ENCODE measurements at places on chromosomes 2 and 18. TPM values are rescaled to one million over a fixed set of nuclear protein-coding genes. Genes with fewer than 3 reads are reported as not detected.
A peak's percentile ranks its signal among the peaks of the same experiment; 100 is the strongest.

DNA sequence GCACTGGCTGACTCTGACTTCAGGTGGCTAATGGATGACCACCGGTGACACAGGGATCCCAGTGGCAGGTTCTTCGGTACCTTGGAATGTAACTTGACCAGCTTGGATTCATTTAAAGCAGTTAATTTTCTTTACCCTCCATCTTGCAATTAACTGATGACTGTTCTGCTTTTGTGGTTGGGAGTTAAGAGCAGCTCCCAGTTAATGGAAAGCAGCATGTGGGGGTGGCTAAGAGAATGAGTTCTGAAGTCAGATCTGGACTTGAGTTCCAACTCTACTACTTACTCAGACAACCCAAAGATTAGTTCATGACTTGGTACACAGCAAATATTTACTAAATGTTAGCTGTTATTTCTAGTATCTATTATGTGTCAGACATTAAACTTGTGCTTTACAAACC lies 58.5 kb downstream of the FAM228A start:
- DNase-seq, result no peak

- DNase-seq, result no peak
Measured at GRCh38 chr2:106292627-106293026, 98.5 kb upstream of the UXS1 start.

DNA sequence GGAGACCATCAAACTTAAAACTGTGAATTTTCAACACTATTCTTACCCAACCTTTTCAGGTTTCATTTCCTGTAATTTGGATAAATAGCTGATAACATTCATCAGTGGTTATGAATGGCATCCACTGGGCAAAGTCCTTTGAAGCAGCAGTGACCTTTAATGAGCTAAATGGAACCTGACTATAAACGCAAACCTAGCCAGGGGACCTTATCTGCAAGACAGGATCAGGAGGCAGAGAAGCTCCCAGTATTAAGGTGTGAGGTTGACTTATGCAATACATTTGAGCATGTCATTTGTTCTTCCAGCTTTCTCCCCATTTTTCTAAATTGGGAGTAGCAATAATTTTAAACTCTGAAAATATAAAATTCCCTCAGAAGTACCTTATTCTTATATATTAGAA lies 38.4 kb downstream of the CREG2 start:
- DNase-seq, result no peak

DNA sequence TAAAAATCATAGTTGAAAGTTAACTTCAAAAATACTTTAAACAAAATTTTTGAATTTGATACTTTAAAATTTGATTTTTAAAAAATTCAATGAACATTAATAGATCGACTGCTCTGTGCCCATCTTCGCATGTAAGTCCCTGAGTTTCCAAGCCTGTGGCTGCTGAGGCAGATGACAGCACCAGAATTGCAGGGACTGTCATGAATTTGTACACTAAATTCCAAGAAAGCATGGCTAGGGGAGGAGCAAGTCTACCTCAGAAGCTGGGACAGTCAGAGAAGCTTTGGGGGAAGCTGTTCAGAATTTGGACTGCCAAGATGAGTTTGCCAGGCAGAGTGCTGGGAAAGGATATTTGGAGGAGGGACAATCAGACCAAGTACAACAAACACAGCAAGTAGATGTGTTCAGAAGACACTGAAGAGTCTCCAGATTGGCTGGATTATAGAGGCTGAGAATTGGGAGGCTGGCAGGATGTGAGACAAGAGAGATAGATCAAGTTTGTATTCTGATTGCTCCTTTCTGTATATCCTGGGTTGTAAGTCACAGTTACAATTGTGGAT lies 79.0 kb downstream of the ASXL3 start:
- DNase-seq, result no peak

DNA sequence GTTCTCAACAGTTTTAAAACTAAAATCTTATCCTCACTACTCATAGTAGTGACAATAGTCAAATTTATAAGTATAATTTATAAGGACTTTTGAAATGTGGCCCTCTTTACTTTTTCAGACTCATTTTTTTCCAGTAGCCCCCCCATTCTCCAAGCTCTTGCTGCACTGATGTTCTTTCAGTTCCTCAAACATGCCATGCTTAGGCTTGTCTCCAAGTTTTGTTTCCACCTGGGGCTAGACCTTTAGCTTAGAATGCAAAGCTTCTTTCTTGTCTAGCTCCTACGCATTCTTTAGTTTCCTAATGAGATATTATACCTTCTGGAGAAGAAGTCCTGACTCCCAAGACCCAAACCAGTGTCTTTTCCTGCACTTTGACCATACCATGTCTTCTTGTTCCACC lies 222.6 kb downstream of the NOL4 start:
- DNase-seq, result no peak

- no peak for DNase-seq
Measured at GRCh38 chr2:21328177-21328576, 204.4 kb downstream of the TDRD15 start.

- no peak for DNase-seq
Measured at GRCh38 chr18:41939326-41939725, 15.7 kb upstream of the PIK3C3 start.

- no peak for DNase-seq
Measured at GRCh38 chr2:189312643-189313042, 128.6 kb upstream of the WDR75 start.

DNA sequence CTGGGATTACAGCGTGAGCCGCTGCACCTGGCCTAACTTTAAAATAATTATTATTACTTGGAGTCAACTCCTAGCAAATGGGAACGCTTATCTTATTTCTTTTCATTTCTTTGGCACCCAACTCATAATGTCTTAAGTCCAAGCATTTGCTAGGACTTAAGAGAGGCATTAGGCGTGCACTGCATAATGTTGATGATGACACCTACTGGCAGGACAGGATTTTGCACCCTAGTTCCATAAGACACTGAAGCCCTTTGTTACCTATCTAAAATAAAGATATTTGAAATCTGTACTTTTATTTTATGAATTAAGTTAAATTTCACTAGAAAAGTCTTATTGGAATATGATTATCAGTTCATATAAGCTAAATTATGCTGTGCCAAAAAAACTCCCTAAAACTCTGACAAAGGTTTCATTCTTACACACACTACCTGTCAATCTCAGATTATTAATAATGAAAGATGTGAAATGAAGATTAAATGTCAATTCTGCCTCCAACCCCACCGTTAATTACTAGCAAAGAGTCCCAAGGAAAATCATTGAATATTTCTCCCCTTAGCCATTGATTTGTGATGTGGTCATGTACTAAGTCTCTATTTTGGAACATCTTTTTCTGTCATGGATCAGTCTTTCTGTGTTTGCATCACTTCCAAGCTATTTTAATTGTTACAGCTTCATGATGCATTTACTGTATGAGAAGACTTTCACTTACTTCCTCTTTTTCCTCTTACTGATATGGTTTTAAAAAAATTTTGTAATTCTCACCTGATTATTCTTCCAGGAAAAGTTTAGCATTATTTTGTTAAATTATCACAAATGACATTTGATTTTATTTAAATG lies 12.7 kb upstream of the CDH2 start:
- DNase-seq, result no peak

GRCh38 chr2:238954841-238955591 lies 107.1 kb downstream of the TWIST2 start:
- no peak for DNase-seq

DNA sequence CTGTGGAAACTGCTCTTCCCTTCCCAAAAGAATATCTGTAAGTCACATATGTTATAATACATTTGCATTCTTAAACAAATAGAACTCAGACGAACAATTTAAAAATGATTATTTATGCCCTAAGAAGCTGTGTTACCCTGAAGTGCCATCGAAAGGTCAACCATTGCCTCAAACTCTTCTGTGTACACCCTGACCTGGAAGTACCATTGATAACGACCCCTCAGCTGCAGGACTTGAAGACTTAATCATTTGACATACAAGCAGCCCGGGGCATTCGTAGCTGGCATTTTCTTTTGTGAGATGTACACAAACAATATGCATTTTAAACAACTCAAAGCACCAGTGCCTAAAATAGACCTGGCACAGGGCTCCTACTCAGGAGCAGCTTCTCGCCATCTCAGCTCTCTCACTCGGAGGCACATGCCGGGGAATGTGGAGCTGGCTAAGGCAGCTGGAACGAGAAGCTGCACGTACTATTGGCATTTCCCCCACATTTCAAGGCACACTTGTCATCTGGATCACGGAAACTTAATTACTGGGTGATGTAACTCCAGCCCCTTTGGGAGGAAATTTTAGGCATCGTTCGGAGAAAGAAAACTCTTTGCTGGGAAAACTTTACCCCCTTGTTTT lies 170.0 kb upstream of the GALNT5 start:
- no peak for DNase-seq

- peak; percentile 73 for DNase-seq
Measured at GRCh38 chr2:240586919-240587800, 626 bp downstream of the CAPN10 start.

- peak; percentile 43 for DNase-seq
Measured at GRCh38 chr2:238922435-238922834, 74.5 kb downstream of the TWIST2 start.

- DNase-seq, result no peak
Measured at GRCh38 chr2:23691106-23691470, 235.8 kb downstream of the ATAD2B start.

GRCh38 chr2:15701341-15701907 lies 109.8 kb downstream of the DDX1 start:
- no peak for DNase-seq

- DNase-seq, result no peak
Measured at GRCh38 chr2:96463119-96463518, 42.0 kb downstream of the NEURL3 start.

INO80D gene
- 1.7 TPM for polyA plus RNA-seq

MOCOS gene
- polyA plus RNA-seq, result 1.1 TPM

- DNase-seq, result no peak
Measured at GRCh38 chr2:208090420-208090819, 33.9 kb downstream of the CRYGD start.

HTRA2 gene
- polyA plus RNA-seq, result 44.2 TPM

- no peak for DNase-seq
Measured at GRCh38 chr2:132477436-132477835, 60.8 kb downstream of the GPR39 start.

DNA sequence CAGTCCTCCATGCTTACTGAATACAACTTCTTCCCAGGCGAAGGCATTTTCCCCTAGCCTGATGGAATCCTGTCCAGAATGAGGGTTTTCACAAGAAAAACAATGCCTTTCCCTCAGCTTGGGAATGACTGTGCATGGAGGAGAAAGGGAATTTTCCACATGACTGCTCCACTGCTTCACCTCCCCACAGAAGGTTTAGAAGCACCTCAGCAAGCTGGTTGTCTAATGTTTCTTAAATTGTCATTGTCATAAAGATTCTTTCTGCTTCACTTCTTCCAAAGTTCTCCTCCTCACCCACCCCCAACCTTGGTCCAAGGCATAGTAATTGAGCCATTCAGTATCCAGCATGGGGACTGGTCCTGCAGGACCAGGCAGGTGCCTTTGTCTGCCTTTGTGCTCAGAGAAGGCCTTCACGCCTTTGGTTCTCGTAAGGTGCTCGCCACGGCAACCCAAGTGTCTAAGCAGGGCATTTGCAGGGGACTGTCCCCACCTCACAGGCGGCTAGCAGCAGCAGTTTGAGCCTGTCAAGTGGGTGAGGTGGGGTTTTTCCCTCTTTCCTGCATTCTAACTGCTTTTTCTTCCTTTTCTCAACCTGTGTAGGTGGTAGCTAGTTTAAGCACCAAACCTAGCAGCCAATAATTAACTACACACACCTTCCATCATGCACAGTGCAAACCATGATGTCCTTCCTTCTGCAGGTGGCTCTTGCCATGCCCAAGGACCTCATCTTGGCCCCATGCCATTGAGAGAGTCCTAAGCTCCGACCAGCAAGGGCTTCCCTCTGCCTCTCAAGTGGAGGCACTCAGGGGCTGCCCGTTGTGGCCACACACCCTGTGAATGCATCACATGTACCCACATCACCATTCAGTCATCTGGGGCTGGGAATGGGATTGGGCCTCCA lies 65.7 kb upstream of the BCL2L11 start:
- DNase-seq, result peak; percentile 80

COLEC11 gene
- polyA plus RNA-seq, result 34.6 TPM

GRCh38 chr18:75130591-75131328 lies 78.2 kb downstream of the PTGR3 start:
- DNase-seq, result peak; percentile 9

RNU2-63P gene
- polyA plus RNA-seq, result not detected

DNA sequence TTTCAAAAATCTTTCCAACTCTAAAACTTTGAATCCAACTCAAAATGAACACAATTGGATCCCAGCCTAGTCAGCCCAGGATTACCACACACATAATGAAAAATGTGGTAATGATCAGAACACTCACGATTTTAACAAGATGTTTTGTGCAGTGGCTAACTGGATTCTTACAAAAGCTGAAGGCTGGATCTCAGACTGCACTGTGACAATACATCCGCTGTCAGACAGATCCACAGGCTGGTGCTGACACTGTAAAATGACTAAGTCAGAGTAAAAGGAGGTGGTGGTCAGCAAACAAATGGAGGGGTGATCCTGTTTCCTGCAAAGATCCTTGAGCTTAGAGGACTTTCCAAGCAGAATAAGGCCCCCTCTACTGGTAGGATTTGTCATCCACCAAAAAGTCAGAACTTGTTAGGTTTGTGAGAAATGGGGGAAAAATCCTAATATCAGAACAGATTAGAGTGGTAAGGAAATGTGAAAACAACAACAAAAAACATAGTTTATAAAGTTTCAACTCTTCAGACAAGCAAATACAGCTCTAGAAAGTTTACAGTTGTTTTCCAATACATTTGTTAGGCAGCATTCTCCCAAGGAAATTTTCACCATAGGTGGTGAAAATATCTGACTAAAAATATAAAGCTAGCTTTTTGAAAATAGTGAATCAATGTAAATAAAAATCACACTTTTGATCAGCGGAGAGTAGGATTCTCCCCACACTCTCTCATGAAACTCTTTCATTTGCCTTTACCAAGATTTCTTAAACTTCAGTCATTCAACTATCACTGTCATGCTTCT lies 211.9 kb downstream of the AGPS start:
- no peak for DNase-seq

GRCh38 chr2:182943339-182943738 lies 76.9 kb upstream of the FRZB start:
- no peak for DNase-seq

MARCO gene
- 0.65 TPM for polyA plus RNA-seq

DNA sequence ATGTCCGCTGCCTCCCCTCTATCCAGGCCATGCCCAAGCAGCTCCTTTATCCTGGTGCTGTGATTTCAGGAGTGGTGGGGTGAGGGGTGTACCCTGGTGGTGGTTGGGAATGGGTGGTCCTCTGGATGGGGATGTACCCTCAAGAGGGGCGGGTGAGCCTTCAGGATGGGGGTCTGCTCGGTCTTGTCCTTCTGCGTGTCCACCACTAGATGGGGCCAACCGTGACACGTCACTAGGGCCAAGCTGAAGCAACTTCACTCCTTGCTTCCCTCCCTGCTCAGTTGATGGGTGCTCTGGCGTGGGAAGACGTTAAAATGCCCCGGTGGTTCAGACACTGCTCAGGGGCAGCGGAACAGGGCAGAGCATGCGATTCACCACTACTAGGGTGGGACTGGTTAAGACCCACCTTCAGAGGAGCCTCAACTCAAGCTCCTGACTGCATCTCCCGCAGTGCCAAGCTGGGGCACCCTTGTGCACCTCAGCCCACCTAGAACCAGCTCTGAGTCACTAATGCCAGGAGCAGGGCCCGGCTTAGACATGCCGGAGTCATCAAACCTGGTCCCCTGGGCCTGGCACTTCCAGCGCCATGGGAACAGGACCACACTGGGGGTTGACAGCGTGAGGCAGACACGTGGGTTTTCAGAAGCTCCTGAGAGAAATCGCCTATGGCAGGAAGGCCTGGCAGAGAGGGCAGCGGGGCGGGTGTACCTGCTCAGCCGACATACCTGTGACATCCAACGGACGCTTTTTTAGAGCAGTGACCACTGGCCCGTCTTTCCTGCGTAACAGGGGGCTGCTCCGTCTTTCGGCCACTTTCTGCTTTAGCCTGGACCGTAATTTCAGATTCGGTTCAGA lies 256.7 kb downstream of the HDAC4 start:
- DNase-seq, result peak; percentile 71

Data from kidney (tissue), 22 donors.